ENCODE measurements at places on chromosomes 2 and 18. TPM values are rescaled to one million over a fixed set of nuclear protein-coding genes. Genes with fewer than 3 reads are reported as not detected.

Gene TGFA
- 0.19 TPM for total RNA-seq

Gene LIMS2
- 6.9 TPM for total RNA-seq

Gene FOXI3
- total RNA-seq, result not detected

DNA sequence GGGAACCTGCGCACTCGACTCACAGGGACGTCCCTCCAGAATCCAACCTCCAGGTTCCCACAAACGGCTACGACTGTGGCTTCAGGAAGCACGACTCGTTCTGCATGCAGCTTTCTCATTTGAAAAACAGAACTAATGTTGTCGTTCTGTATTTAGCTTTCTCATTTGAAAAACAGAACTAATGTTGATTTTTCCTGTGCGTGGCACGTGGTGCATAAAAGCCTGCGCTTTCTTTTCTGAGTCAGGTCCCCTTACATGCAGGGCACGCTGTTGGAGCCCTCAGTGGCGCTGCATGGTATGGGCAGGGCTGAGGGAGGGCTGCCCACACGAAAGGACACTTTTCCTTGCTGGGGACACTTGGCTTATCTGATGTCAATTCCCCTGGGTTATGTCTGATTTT lies 124.3 kb downstream of the TMEM18 start:
- DNase-seq, result no peak

GRCh38 chr18:37930640-37931039 lies 365.0 kb upstream of the CELF4 start:
- no peak for DNase-seq
